ENCODE measurements at places on chromosomes 7 and 10. TPM values are rescaled to one million over a fixed set of nuclear protein-coding genes. Genes with fewer than 3 reads are reported as not detected.
A peak's percentile ranks its signal among the peaks of the same experiment; 100 is the strongest.

- peak overlapping the region; percentile 7 for H3K27ac ChIP-seq
- peaks cover 14% of the 10 kb centered on the region for H3K4me1 ChIP-seq
- DNase-seq = no peak
- no peaks in the 10 kb centered on the region for H3K36me3 ChIP-seq
- no peaks in the 10 kb centered on the region for H3K27me3 ChIP-seq
These were observed 81.6 kb downstream of the ARHGAP22 start for GRCh38 chr10:48523212-48523819.

GRCh38 chr10:47303866-47304265 lies 3.9 kb downstream of the GDF10 start:
- H3K4me3 ChIP-seq = no peak overlapping the region
- H3K4me1 ChIP-seq = peaks cover 21% of the 10 kb centered on the region
- DNase-seq = no peak
- H3K36me3 ChIP-seq = no peaks in the 10 kb centered on the region
- H3K27ac ChIP-seq = no peak overlapping the region
- H3K27me3 ChIP-seq = no peaks in the 10 kb centered on the region

GRCh38 chr10:25209618-25210017 lies 34.8 kb downstream of the GPR158 start:
- H3K27ac ChIP-seq = no peak overlapping the region
- no peak for DNase-seq
- H3K36me3 ChIP-seq = no peaks in the 10 kb centered on the region

GRCh38 chr7:88599528-88599927 lies 160.0 kb upstream of the ZNF804B start:
- H3K4me3 ChIP-seq = no peak overlapping the region
- DNase-seq = no peak
- no peaks in the 10 kb centered on the region for H3K27me3 ChIP-seq
- no peaks in the 10 kb centered on the region for H3K36me3 ChIP-seq
- H3K4me1 ChIP-seq = no peaks in the 10 kb centered on the region

SPDYE8 gene
- total RNA-seq = not detected

DNA sequence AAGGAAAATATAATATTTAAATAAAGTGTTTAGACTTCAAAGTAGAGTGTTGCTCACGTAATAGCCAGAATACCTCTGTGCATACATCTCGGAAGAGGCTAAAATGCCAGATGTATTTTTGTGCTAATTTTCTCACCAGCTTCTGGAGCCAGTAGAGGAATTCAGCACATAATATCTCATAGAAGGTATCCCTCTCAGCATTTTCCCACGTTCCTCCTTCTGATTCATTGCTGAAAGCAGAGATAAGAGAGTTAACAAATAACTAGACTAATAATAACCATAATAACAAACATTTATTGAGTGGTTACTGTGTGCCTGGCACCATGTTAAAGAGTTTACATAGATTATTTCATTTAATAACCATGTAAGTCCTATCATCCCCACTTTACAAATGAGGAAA lies 123.6 kb downstream of the VTI1A start:
- no peaks in the 10 kb centered on the region for H3K36me3 ChIP-seq
- H3K4me1 ChIP-seq = no peaks in the 10 kb centered on the region
- no peak overlapping the region for H3K27ac ChIP-seq

- H3K27me3 ChIP-seq = no peaks in the 10 kb centered on the region
- no peaks in the 10 kb centered on the region for H3K4me1 ChIP-seq
- H3K4me3 ChIP-seq = no peak overlapping the region
- no peak overlapping the region for H3K27ac ChIP-seq
- no peak for DNase-seq
These were observed 30.6 kb downstream of the TARP start for GRCh38 chr7:38242814-38243213.

WNT8B gene
- total RNA-seq = not detected

- DNase-seq = no peak
- no peak overlapping the region for H3K27ac ChIP-seq
- no peak overlapping the region for H3K4me3 ChIP-seq
- H3K36me3 ChIP-seq = no peaks in the 10 kb centered on the region
- peaks cover 40% of the 10 kb centered on the region for H3K4me1 ChIP-seq
These were observed 67.9 kb upstream of the COL13A1 start for GRCh38 chr10:69733791-69734261.

DNA sequence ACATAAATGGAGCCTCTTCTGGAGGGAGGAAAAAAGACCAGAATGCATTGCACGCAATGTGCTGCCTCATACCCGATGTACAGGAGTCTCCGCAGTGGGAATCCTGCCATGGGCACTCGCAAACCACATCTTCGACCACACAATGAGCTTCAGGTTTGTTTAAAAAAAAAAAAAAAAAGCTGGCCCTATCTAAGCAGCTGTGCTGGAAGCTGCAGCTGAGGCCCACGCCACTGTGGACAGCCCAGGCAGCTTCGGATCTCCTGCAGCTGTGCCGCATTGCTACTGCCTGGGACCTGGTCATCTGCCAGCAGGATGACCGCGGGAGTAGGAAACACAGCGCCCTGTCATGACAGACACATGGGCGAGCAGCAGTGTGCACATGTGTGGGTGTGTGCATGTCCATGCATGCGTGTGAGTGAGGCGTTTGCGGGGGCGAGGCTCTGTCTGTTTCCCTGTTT lies 26.0 kb downstream of the EN2 start:
- no peaks in the 10 kb centered on the region for H3K36me3 ChIP-seq
- DNase-seq = no peak
- peaks cover 5% of the 10 kb centered on the region for H3K27me3 ChIP-seq
- no peak overlapping the region for H3K4me3 ChIP-seq
- H3K4me1 ChIP-seq = no peaks in the 10 kb centered on the region

- H3K36me3 ChIP-seq = no peaks in the 10 kb centered on the region
- no peak overlapping the region for H3K4me3 ChIP-seq
- DNase-seq = no peak
These were observed 30.5 kb upstream of the CPXM2 start for GRCh38 chr10:123922126-123922525.

LRRC17 gene
- total RNA-seq = 2.2 TPM

GRCh38 chr10:6185039-6185716 lies 17.6 kb upstream of the PFKFB3 start:
- peaks cover 20% of the 10 kb centered on the region for H3K4me1 ChIP-seq
- H3K27ac ChIP-seq = no peak overlapping the region
- no peaks in the 10 kb centered on the region for H3K36me3 ChIP-seq

TMEM130 gene
- 0.83 TPM for total RNA-seq

- H3K4me1 ChIP-seq = no peaks in the 10 kb centered on the region
- H3K4me3 ChIP-seq = no peak overlapping the region
- DNase-seq = no peak
- no peak overlapping the region for H3K27ac ChIP-seq
- H3K27me3 ChIP-seq = no peaks in the 10 kb centered on the region
These were observed 54.8 kb downstream of the CHN2 start for GRCh38 chr7:29249383-29249750.

DNA sequence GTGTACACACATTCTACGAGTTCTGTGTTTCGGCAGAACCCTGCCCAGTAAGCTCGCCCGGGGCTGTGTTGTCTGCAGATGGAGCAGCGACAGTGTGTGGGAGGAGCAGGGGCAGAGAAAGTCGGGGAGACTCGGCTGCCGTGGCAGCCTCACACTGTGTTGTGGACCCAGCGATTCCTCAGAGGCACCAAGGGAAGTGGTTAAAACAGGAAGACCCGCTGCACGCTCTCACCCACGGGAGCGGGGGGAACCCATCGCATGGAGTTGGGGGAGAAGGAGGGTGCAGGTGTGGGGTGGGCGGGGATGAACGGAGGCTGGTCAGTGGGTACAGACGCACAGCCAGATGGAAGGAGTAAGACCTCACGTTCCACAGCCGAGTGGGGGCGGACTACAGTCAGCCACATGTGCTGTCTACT lies 250.2 kb downstream of the ELFN1 start:
- H3K36me3 ChIP-seq = peaks cover 5% of the 10 kb centered on the region
- DNase-seq = no peak
- H3K27me3 ChIP-seq = no peaks in the 10 kb centered on the region

DNA sequence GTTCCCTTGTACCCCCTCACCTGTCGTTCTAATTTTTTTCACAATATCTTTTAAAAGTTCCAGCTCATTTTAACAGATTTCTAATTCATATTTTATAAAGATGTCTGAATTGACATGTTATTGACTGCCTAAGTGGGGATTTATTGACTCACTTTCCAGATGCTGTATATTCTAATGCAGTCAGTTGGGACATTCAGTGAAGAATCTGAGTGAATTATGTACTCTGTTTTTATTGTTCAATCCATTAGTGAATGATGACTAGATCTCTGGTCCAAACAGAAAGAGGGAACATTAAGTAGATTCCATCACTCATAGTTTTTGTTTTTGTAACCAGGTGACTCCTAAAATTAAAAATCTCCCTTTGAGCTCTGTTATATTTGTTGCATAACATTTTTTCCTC lies 54.3 kb downstream of the LOXL4 start:
- H3K4me1 ChIP-seq = no peaks in the 10 kb centered on the region
- peaks cover 11% of the 10 kb centered on the region for H3K36me3 ChIP-seq
- H3K27ac ChIP-seq = no peak overlapping the region
- H3K4me3 ChIP-seq = no peak overlapping the region
- no peak for DNase-seq

- no peaks in the 10 kb centered on the region for H3K4me1 ChIP-seq
- no peaks in the 10 kb centered on the region for H3K27me3 ChIP-seq
- H3K4me3 ChIP-seq = no peak overlapping the region
- no peaks in the 10 kb centered on the region for H3K36me3 ChIP-seq
- H3K27ac ChIP-seq = peak overlapping the region; percentile 58
These were observed 253.2 kb downstream of the BMPER start for GRCh38 chr7:34158368-34159153.

- peaks cover 4% of the 10 kb centered on the region for H3K4me1 ChIP-seq
- no peak overlapping the region for H3K27ac ChIP-seq
- H3K27me3 ChIP-seq = peaks cover 12% of the 10 kb centered on the region
- no peak for DNase-seq
These were observed 20.7 kb upstream of the GRID1 start for GRCh38 chr10:86387178-86387794.

- DNase-seq = no peak
- no peak overlapping the region for H3K4me3 ChIP-seq
- no peak overlapping the region for H3K27ac ChIP-seq
These were observed 19.9 kb upstream of the GPR141 start for GRCh38 chr7:37663693-37664092.

CYP3A7 gene
- total RNA-seq = 0.26 TPM

GRCh38 chr7:148091882-148092281 lies 498.7 kb upstream of the C7orf33 start:
- H3K27ac ChIP-seq = no peak overlapping the region
- H3K4me3 ChIP-seq = no peak overlapping the region
- peaks cover 5% of the 10 kb centered on the region for H3K4me1 ChIP-seq
- no peaks in the 10 kb centered on the region for H3K27me3 ChIP-seq
- no peaks in the 10 kb centered on the region for H3K36me3 ChIP-seq

DNA sequence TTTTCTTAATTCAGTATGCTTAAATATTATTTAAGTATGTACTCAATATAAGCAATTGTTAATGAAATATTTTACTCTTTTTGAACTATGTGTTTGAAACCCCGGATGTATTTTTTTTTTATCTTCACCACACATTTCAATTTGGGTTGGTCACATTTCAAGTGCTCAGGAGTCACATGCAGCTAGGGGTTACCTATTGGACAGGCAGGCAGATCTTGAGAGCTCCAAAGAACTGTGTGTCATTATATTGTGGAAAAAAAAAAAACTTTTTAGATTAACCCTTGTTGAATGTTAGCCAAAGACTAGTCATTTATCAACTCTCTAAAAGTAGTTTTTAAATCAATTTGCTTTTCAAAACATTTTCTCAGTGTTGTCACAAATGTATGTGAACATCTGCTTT lies 37.2 kb downstream of the IKZF1 start:
- H3K36me3 ChIP-seq = no peaks in the 10 kb centered on the region
- H3K4me3 ChIP-seq = no peak overlapping the region
- no peaks in the 10 kb centered on the region for H3K27me3 ChIP-seq
- no peak for DNase-seq
- no peaks in the 10 kb centered on the region for H3K4me1 ChIP-seq

AKR1C8 gene
- total RNA-seq = not detected

AKAP9 gene
- total RNA-seq = 33.6 TPM

DNA sequence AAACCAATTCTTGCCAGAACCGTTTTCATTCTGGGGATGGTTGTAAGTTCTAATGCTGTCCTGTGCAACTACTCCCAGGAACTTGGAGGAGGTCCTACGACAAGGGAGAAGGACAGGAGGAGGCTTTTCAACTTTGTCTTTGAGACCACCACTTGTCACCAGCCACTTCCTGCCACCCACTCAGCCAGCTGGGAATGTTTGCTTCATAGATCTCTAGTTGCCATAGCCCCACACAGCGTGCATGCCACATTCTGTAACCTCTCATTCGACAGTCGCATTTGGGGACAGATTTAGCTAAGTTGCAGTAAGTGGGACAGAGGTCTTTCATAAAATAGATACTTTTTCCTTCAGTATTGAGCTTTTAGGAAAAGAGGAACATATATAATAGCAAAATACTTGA lies 78.0 kb downstream of the TAF3 start:
- DNase-seq = no peak
- no peak overlapping the region for H3K27ac ChIP-seq
- peaks cover 8% of the 10 kb centered on the region for H3K4me1 ChIP-seq
- no peaks in the 10 kb centered on the region for H3K36me3 ChIP-seq
- H3K27me3 ChIP-seq = no peaks in the 10 kb centered on the region

- no peaks in the 10 kb centered on the region for H3K27me3 ChIP-seq
- H3K27ac ChIP-seq = no peak overlapping the region
- no peaks in the 10 kb centered on the region for H3K4me1 ChIP-seq
- H3K36me3 ChIP-seq = no peaks in the 10 kb centered on the region
- peak; percentile 80 for DNase-seq
These were observed 183.3 kb downstream of the STK31 start for GRCh38 chr7:23893176-23893941.

DNA sequence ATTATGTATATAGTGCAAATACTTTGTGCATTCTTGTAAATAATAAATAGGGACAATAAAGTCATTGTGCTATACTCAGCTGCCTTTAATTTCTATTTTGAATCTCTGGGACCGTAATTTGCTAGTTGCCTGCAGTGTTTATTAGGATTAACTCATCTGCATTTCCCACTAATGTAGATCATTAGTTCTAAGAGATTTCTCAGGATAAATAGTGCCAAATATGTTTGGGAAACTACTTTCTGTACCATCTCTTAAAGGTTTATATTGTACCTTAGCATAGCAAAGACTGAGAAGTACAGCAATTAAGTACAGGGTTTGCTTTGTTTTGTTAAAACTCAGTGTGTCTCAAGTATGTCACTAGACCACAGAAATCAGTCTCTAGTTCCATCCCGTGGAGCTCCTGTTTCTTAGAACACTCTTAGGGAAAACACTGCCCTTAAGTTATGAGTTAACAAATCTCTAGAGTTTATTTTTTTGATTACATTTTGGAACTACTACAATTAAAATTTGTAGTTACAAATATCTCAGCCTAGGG lies 26.0 kb downstream of the ADD3 start:
- H3K36me3 ChIP-seq = no peaks in the 10 kb centered on the region
- no peaks in the 10 kb centered on the region for H3K27me3 ChIP-seq
- DNase-seq = no peak

DNA sequence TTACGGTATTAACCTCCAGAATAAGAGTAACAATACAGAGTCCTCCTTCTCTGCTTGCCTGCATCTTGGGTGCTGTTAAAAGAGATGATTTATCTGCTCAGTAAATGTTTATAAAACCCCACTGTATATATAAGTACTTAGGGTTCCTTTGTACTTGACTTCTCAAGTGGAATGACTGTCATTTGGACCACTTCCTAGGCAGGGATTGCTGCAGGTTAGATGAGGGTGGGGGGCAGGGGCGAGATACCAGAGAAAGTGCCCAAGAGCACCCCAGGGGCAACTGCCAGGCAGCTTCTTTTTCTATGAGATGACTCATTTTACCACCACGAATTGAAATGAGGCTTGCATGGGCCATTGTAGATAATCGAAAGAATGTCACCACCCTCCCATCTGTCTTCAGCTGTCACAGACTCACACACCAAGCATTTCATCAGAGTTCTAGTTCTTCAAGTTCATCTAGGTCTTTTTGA lies 421.9 kb upstream of the GALNT17 start:
- H3K4me3 ChIP-seq = no peak overlapping the region
- H3K36me3 ChIP-seq = no peaks in the 10 kb centered on the region
- DNase-seq = no peak
- peaks cover 42% of the 10 kb centered on the region for H3K4me1 ChIP-seq
- no peaks in the 10 kb centered on the region for H3K27me3 ChIP-seq

All from esophagus muscularis mucosa (tissue), 4 donors.